T-helper 17 cell (primary cell): ENCODE measurements at places on chromosomes 13 and 19. TPM values are rescaled to one million over a fixed set of nuclear protein-coding genes. Genes with fewer than 3 reads are reported as not detected.

DNA sequence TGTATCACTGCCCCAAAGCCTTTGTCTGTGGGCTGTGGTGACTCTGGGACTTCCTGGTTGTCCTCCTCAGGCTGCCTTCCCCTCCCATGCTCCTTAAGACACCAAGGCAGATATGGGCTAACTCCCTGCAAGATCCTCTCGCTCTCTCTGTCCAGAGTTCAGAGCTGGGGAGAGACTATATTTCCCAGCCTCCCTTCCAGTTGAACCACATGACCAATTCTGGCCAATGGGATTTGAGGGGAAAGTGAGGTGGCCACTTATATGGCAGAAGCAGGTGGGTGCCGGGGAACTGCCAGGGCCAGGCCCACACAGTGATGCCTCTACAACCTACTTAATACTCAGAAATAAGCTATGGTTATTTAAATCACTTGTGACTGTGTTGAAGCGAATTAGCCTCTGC is 16.2 kb upstream of the ANGPTL8 start:
- no peak for DNase-seq

The FCER2 gene
- 7.0 TPM for total RNA-seq

The CDC16 gene
- total RNA-seq: 69.3 TPM

The NKPD1 gene
- total RNA-seq: 0.57 TPM
